T-helper 17 cell (primary cell): ENCODE measurements at places on chromosomes 11 and 22.

GRCh38 chr22:46171940-46172339, 21.6 kb downstream of the PPARA start:
- no peak for DNase-seq

DNA sequence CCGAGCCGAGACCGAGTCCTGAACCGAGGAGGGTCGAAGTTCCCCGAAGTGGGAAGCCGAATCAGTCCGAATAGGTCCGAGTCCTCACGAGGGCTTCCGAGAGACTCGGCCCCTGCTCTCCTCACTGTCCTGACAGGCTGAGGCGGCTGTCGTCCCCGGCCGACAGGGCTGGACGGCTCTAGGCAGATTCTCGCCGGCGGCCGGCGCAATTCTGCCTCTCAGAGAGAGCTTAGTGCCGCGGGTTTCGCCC, 191 bp upstream of the DEAF1 start:
- DNase-seq = no peak

GRCh38 chr22:31327806-31328543, 18.2 kb downstream of the PATZ1 start:
- DNase-seq = no peak

- no peak for DNase-seq
Observed at GRCh38 chr11:129709801-129710398, 105.7 kb upstream of the TMEM45B start.

DNA sequence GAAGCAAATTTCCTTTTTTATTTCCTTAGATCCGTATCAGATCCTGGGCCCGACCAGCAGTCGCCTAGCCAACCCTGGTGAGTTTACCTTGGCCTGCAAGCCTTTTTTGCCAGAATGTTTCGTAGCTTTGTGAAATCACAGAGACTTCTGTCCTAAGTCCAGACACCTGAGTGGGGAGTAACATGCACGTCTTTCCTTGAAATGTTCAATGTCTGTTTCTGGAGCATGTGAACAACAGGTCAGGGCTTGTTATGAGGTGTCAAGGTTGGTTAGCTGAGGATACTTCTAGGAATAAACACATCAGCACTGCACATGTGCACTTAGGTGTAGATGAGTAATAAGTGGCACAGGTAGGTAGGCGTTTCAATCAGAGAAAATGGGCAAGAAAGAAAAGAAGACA, 58.0 kb downstream of the KCNJ1 start:
- no peak for DNase-seq

GRCh38 chr11:110075105-110075846, 17.9 kb upstream of the ZC3H12C start:
- DNase-seq = no peak

DNA sequence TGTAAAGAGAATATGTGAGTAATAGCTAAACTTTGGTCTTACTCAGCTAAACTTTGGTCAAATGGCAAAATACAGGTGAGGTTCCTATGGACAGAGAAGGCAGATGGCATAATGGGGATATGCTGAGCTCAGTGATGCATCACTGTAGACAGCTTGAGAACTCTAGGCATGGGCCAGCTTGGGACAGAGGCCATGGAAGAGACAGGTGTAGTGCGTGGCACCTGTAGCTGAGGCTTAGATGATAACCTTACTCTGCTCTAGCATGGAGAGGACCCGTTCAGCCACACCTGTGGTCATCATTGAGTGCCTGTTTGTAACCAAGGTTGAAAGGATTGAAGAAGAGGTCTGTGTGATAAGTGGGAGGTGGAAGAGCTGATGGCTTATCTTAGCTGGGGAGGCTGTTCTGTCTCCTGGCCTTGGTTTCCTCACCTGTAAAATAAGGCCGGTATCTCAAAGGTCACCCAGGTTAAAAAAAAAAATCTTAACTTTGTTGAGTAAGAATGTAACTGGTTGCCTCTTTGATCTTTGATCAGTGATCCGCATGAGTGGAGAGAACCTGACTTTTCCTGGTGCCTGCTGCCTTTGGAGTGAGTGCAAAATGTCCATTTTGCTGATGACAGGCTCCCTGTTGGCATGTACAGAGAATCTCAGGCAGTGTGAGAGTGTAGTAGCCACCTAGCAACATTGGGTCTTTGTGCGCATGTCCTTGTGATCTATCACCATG, 48.6 kb downstream of the ZNRF3 start:
- no peak for DNase-seq

GRCh38 chr11:67438158-67438902, 848 bp upstream of the PTPRCAP start:
- DNase-seq = peak; percentile 69

GRCh38 chr11:16841984-16842383, 103.5 kb downstream of the C11orf58 start:
- DNase-seq = no peak

GRCh38 chr22:19747551-19747950, 13.0 kb upstream of the TBX1 start:
- no peak for DNase-seq

DNA sequence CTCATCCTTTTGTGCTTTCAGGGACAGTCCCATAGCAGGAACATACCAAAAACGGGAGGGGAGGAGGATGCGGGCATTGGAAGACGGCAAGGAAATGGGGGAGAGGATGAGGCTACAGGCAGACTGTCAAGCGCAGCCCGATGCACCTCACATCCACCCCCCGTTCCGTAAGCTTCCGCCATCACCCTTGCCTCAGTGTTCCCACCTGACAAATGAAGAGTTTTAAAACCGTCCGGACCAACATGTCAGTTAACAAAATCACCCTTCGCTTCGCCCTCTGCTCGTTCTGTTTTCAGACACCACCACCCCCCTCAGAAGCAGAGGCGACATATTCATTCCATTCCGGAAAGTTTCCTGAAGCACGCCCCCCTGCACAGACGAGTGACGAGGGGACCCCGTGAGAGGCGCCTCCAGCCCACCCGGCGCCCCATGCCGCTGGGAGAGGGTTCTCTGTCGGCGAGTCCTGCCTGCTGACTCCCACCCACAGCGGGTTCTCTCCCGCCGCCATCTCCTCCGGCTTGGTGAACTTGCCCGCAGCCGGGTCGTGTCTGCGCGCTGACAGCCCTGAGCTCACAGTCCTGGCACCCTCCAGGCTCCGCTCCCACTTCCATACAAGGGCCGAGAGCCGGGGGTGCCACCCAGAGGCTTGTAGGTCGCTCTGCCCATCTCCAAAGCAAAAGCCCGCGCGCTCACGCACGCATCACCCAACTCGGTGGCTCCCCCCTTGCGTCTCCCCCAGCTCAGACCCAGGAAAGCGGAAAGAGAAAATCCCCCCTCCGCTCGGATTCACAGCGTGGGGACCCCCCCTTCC, 1.5 kb downstream of the IGSF9B start:
- DNase-seq = no peak

- no peak for DNase-seq
Observed at GRCh38 chr11:56885854-56886253, 102.9 kb upstream of the OR5AK2 start.

DNA sequence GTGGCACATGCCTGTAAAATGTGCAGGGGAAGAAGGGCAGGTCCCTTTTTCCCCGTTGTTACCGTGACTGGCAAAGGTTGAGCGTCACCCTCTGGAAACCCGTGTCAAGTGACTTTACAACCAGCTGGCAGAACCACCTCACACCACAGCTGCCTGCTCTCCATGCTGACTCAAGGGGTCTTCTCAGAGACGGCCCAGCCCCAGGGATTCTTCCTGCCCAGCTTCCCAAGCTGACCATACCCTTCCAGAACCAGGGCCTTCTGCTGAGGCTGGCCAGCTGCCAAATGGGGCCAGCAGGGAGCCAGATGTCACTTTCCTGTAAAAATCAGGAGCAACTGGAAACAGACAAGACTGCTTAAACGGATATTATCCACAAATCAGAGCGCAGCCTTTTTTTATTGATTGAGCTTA, 6.3 kb downstream of the PC start:
- no peak for DNase-seq

- no peak for DNase-seq
Observed at GRCh38 chr11:68338051-68338780, 25.8 kb downstream of the LRP5 start.

GRCh38 chr11:120285256-120285655, 39.8 kb upstream of the TLCD5 start:
- no peak for DNase-seq

DNA sequence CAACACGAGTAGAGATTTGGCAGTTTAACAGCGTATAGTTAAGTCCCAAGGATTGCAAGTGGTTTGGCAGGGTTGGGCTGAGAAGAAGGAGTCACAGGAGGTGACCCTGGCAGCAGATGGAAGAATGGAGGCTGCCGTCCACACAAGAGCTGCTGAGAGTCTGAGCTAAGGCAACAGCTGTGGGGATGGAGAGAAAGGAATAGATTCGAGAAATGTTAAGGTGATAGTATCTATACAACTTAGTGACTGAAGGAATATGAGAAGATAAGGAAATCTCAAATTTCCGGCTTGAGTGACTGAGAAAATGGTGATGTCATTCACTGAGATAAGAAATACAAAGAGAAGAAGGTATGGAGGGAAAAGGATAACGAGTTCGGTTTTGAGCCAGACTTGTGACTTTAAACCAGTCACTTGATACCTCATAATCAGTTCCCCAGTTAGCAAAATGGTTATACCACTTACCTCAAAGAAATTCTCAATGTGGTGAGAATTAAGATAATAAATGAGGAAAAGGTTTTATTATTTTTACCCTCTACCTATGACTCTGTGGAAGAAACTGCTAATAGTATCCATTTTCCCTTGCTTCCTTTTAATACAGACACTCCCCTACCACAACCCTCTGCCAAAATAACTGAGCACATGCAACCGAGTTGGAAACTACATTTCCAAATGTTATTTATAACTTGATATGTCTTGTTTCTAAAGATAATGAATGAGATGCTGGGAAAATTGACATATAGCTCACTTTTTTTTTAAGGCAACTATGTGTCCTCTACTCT, 30.7 kb downstream of the FAM168A start:
- DNase-seq = no peak

DNA sequence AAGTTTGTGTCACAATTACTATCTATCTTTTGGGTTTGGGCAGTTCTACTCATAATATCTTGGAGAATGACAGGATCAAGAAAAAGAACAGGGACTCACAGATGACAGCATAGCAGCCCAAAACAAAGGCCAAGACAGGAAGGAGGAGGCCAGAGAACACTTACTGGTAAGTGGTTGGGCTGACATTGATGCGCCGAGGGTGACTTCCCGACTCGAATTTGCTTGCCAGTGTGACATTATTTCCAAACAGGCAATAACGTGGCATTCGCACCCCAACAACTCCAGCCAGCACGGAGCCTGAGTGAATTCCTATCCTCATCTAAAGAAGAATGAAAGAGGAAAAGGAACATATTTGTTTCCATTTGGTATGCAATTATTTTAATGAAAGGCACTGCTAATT, 309.9 kb downstream of the GUCY1A2 start:
- DNase-seq = no peak

DNA sequence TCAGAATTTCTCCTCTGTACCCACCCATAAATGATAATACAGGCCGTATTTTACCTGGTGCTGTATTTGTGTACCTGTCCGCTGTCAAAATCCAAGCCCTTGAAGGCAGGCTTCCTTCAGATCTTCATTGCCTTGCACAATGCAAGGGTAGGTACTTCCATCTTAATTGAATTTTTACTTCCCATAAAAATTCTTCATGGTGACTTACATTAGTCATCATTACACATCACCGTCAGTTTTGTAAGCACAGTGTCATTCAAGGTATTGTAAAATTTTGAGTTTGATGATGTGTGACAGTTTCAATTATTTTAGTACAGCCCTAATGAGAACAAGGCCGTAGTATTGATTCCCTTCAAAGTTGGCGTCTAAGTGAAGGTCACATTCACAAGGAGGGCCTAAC, 770 bp upstream of the TSG101 start:
- DNase-seq = no peak

DNA sequence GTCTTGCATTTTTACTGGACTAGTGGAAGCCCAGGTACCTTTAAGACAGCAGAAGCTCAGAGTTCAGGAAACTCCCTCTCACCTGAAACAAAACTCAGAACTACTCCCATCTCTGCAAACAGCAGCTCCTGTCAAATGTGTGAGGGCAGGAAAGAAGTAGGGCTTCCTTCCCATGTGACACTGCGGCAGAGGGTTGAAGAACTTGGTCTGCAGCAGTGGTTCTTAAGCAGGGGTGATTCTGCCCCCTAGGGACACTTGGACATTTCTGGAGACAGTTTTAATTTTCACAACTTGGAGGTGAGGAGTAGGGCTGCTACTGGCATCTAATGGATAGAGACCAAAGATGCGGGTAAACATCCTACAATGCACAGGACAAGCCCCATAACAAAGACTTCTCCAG, 63.4 kb downstream of the RCN1 start:
- DNase-seq = no peak

- DNase-seq = peak; percentile 32
Observed at GRCh38 chr22:26398741-26399153, 30.3 kb upstream of the ASPHD2 start.

DNA sequence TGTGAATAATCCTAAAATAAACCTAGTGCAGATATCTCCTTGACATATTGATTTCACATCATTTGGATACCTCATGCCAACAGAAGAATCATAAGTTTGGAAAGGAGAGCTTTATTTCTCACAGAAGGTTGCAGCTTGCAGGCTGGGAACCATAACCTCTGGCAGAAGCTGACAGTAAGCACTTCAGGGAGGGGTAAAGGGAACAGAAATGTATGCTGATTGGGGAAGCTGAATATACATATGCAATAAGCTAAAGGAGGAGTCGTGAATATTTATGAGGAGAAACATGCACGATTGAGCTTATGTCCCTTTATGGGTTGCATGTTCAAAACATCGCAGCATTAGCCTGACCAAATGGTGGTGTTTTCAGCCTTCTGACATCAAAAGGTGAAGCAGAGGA, 814.5 kb downstream of the TBC1D22A start:
- DNase-seq = no peak

DNA sequence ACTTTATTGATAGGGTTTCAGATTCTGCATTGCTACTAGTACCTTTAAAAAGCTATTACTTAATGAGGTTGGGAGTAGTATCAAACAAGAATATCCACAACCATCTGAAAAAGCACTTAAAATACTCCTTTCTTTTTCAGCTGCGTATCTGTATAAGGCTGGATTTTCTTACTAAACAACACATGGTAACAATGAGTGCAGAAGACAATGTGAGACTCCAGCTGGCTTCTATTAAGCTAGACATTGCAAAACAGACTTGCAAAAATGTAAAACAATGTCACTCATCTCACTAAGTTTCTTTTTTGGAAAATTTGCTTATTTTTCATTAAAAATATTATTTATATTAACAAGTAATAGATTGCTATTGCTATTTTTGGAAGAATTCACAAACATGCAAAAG, 132.6 kb downstream of the WNT11 start:
- no peak for DNase-seq

DNA sequence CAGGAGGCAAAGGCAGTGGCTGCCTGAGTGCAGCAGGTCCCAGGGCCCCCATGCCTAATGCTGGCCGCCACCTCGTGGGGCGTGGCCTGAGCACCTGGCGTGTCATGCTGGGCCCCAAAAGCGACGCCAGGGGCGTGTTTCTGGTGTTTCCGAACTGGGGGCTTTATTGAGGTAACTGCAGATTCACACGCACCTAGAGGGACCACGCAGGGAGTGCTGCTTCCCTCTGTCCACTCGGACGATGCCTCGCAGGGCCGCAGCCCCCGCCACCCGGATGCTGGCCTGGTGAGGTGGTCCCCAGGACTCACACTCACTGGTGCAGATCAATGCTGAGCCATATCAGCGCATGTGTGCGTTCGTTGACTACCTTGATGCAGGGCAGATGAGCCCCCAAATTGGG, 736.2 kb downstream of the BRD1 start:
- DNase-seq = no peak

GRCh38 chr11:93490996-93491618, 52.1 kb downstream of the SMCO4 start:
- DNase-seq = no peak

- DNase-seq = no peak
Observed at GRCh38 chr11:10275714-10276113, 18.3 kb downstream of the SBF2 start.

GRCh38 chr22:32469799-32470212, 4.8 kb upstream of the FBXO7 start:
- DNase-seq = no peak
